Activated CD4-positive, alpha-beta T cell treated with anti-CD3 and anti-CD28 coated beads for 1 hour (primary cell): ENCODE measurements at places on chromosomes 3 and 15.

DNA sequence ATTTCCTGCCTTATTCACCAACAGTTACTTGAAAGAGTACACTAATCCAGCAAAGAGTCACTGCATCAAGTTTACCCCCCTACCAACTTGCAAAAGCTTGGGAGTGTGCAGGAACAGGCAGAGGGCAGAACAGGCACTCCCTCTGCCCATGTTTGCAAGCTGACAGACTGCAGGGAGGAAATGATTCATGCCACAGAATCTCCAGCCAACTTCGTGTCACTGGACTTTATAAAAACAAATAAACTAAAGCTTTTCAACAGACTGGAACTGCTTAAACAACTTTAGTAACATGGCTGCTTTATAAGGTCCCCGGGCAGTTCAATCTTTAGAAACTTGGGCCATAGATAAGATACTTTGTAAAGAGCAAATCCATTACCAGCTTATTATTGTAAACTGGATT lies 129.5 kb downstream of the THRB start:
- DNase-seq: no peak

DNA sequence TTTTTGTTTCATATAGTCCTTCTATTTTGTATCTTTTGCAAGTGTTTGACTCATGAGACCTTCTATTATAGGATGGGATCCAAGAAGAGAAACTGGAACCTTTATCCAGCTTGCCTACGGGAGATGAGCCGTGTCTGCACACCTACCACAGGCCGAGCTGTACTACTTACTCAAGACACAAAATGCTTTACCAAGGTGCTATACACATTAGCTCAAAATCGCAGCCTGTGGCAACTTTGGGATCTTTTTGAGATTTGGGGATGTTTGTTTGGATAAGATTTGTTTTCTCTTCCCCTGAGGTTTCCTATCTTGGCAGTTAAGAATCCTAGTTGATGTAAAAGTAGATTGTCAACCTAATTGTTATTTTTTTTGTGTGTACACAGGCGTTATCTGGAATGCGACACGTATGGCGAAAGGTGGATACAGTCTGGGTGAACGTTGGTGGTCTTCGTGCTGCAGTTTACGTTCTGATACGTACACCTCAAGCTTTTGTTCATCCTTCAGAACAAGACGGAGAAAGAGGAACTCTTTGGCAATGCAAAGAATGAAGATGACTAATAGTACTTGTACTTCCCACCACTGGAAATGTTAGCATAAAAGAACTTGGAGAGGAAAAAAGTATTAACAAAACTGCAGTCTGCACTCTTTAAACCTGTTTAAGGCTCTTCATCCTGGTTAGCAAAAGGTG lies 13.1 kb upstream of the SETD5 start:
- DNase-seq: no peak

GRCh38 chr15:28085489-28086174 lies 13.5 kb downstream of the OCA2 start:
- DNase-seq: no peak

GRCh38 chr15:96261575-96262034 lies 68.9 kb upstream of the NR2F2 start:
- no peak for DNase-seq

GRCh38 chr3:12585970-12586369 lies 29.1 kb downstream of the MKRN2 start:
- DNase-seq: no peak

DNA sequence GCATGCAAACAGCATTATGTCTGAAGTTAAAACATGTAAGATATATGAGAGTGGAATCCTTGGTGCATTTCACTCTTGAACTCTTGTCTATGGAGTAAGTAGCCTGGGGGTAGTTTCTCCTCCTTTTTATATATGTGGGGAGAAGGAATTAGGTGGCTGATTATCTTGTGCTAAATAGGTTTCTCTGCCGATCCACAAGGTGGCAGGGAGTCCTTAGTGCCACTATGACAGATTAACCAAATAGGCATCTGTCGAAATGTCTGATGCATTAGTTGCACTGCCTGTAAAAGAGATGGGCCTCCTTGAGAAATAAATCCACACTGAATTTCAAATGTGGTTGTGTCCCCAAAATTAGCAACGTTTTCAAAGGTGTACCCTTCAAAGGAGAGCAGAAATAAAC lies 170.1 kb downstream of the CNTN4 start:
- no peak for DNase-seq

GRCh38 chr3:85081191-85081906 lies 122.6 kb downstream of the CADM2 start:
- DNase-seq: no peak

GRCh38 chr3:79367803-79368202 lies 400.0 kb downstream of the ROBO1 start:
- DNase-seq: no peak

GRCh38 chr3:114571363-114571762 lies 277.5 kb downstream of the TIGIT start:
- no peak for DNase-seq

- no peak for DNase-seq
Measured at GRCh38 chr3:127030508-127031412, 47.8 kb downstream of the PLXNA1 start.

DNA sequence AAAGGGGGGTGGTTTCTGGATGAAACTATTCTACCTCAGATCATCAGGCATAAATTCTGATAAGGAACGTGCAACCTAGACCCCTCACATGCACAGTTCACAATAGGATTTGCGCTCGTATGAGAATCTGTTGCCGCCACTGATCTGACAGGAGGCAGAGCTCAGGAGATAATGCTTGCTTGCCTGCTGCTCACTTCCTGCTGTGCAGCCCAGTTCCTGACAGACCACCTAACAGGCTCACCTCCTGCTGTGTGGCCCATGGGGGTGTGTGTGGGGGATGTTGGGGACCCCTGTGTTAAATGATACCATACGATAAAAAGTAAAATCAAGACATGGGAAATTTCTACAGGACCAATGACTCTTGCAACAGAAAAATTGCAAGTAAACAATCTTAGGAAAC lies 24.0 kb downstream of the CP start:
- no peak for DNase-seq

GRCh38 chr15:75104804-75105557 lies 81.6 kb downstream of the PPCDC start:
- DNase-seq: no peak

DNA sequence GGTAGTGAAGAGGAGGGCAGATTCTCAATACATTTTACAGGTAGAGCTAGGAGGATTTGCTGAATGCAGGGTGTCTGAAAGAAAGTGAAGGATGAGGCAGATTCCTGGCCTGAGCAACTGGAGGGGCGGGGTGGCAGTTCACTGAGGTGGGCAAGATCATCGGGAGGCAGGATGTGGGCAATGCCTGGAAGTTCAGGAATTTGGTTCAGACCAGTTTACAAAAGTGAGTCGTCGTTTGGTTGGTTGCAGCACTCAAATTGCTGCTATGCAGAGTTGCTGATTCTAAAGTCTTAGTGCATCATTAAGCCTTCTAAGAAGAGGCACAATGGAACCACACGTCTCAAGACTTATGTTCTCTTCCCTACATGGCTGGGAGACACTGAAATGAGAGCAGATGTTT lies 134.0 kb downstream of the MFSD1 start:
- no peak for DNase-seq

DNA sequence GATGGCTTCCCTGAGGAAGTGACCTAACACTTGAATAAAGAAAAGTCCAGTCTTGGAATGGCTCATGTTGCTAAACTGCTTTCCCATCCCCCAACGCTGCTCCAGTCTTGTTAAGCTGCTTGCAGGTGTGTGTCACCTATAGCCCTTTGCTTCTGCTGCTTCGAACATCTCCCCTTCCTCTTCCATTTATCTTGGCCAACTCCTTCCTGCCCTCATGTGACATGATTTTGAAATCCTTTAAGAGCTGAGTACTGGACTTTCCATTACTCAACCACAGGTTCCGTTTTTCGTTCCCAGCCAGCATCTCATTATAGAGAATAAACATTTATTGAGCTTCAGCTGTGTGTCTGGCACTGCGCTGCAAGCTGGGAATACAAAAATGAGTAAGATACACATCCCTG lies 1.7 kb downstream of the ATG7 start:
- DNase-seq: no peak

- no peak for DNase-seq
Measured at GRCh38 chr3:75012791-75013331, 398.4 kb upstream of the CNTN3 start.

- DNase-seq: no peak
Measured at GRCh38 chr3:190541560-190541959, 27.7 kb downstream of the IL1RAP start.

DNA sequence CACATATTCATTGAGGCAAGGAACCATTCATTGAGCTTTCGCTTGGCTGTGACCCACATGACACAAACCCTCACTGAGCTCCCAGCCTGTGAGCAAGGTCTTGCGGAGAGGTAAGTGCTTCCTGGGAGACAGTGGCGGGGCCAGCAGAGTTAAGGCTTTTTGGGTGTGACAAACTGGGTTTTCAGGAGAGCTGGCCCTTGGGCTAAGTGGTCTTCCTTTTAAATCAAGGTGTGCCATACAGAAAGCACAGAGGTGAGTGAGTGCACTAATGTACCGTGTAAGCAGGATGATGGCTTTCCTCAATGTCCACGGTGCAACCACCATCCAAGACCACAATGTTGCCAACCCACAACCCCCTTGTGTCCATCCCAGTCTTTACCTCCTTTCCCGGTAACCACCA lies 28.6 kb downstream of the POMGNT2 start:
- DNase-seq: no peak

GRCh38 chr3:45844616-45845015 lies 2.7 kb upstream of the LZTFL1 start:
- DNase-seq: no peak

- DNase-seq: no peak
Measured at GRCh38 chr15:41466711-41467110, 27.0 kb upstream of the ITPKA start.

DNA sequence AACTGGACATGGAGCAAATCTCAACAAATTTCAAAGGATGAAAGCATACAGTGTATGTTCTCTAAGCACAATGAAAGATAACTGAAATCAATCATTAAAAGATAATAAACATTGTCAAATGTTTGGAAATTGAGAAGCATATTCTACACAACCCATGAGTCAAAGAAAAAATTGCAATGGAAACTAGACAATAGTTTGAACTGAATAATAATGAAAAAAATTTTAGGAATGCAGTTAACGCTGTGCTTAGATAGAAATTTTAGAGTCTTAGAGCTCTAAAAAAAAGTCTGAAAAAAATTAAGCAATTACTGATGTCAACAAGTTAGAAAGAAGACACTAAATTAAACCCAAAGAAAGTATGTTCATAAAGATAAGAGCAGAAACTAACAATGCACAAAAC lies 15.5 kb downstream of the RABL3 start:
- no peak for DNase-seq

GRCh38 chr15:58078591-58078990 lies 13.1 kb upstream of the ALDH1A2 start:
- no peak for DNase-seq

GRCh38 chr3:130728037-130728436 lies 18.6 kb downstream of the PIK3R4 start:
- no peak for DNase-seq

DNA sequence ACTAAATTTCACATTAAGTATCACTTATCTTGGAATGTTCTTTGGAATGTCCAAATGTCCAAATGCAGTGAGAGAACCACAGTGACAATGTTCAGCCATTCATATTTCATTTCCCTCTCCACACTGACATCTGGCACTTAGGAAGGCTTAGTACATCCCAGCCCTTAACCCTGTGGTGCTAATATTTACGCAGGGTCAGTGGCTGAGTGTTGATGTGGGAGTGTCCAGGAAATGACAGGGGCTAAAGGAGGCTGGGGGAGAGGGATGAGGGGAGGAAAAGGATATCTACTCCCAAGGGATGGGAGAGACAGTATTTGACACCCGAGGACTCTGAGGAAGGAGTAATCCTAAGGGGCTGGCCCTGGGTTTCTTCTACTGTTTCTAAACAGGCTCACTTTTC lies 14.1 kb upstream of the CCR4 start:
- DNase-seq: no peak

DNA sequence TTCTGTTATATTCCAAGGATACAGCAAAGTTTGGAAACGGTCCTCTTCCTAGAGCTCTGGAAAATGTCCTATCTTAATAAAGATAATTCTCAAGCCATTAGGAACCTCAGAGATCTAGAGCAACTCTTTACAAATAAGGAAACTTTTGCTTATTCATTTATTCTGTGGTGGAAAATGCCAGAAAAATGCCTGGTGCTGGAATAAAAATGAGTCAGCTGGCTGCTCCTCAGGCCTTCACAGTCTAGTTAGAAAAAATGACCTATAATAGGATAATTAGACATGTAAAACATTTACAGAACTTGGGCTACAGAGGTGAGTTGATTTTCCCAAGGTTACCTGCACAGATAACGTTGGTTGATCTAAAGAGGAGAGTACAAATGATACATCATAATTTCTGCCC lies 372.5 kb downstream of the NLGN1 start:
- DNase-seq: no peak

DNA sequence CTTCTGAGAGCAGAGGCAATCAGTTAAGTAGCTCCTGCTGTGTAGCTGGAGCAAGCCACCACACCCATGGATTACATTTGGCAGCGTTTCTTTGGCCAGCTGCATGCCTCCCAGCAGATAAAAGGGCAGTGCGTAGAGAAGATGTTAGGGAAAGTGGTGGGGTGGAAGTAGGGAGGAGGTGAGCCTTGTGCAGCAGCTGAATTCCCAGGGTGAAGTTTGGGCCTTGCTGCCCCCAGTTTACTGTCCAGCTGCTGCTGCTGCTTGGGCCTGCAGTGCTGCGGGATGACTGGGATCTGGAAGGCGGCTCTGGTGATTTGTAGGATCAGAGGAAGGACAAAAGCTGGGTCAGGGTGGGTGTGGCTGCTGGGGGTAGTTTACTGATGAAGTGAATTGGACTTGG lies 318.7 kb upstream of the C2CD4B start:
- no peak for DNase-seq

- no peak for DNase-seq
Measured at GRCh38 chr3:144295613-144296012, 324.0 kb downstream of the DIPK2A start.

- DNase-seq: no peak
Measured at GRCh38 chr3:20100151-20100550, 59.9 kb downstream of the KAT2B start.

DNA sequence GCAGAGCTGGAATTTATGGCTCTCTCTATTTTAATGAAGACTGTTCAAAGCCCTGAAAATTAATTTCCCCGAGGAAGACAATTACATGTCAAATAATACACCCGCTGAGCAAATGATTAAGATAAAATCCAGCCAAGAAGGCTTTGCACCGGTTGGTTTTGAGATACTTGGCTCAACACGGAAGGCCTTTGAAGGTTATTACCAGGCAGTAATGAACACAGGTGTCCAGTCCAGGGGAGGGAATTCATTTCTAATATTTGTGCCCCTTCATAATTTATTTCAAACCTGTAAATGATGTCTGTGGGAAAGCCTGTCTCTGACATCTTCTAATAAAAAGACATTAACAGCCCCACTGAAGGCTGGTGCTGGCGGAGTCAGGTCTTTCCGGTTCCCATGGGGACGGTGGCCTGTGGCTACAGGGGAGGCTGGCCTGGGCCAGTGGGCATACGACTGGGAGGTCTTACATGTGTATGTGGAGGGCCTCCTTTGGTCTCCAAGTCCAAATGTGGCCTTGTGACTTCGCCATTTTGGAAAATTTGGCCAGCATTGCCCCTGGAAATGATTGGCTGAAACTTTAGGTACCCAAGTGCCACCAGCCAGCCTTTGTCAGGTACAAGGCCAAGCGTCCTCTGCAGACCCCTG lies 49.9 kb upstream of the IQSEC1 start:
- DNase-seq: no peak
